SJSA1 (cell line): ENCODE measurements at places on chromosomes 4 and X. TPM values are rescaled to one million over a fixed set of nuclear protein-coding genes. Genes with fewer than 3 reads are reported as not detected.

Gene SLC26A1
- total RNA-seq: not detected in 2 replicates

DNA sequence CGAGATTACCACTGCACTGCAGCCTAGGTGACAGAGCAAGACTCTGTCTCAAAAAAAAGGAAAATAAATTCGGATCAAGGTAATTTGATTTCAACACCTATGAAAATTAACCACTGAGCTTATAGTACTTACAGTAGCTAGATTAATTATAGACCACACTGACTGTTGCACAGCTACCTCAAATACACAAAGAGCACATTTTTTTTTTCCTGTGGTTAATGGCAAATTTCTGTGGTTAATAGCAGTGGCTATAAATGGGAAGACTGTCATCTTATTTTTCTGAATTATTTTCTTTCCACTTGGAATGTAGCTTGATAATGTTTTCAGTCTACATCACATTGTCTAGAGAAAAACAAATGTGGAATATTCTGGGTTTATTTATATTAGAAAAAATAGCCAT is 1661.6 kb upstream of the PCDH7 start:
- DNase-seq: no peak

DNA sequence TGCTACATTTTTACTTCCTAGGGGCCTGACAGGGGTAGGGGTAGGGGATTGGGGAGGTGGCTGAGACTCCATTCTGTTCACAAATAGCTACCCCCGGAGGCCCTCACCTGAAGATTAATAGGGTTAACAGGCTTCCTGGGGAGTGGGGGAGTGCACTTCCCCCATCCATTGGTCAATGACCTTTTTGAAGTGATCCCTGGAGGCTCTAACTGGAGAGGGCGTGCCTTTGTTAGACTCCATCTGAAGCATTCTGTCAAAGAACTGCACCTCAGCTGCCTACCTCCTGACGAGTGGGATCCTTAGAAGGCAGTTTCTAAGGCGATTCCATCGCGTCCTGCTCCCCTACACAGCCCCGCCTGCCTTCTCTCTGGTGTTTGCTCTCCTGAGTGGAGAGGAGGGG is 10.0 kb upstream of the MTM1 start:
- no peak for DNase-seq

Gene TRMT10A
- 3.5 and 12.1 TPM in 2 replicates for total RNA-seq

Gene BRS3
- total RNA-seq: not detected in 2 replicates

GRCh38 chrX:49746306-49746705 is 50.5 kb upstream of the PAGE1 start:
- DNase-seq: no peak

Gene RENBP
- total RNA-seq: 0.11 TPM in 1 of 2 replicates, not detected in the other

GRCh38 chrX:8037593-8038348 is 110.6 kb upstream of the PNPLA4 start:
- no peak for DNase-seq

GRCh38 chr4:101103381-101104142 is 243.8 kb downstream of the PPP3CA start:
- no peak for DNase-seq

DNA sequence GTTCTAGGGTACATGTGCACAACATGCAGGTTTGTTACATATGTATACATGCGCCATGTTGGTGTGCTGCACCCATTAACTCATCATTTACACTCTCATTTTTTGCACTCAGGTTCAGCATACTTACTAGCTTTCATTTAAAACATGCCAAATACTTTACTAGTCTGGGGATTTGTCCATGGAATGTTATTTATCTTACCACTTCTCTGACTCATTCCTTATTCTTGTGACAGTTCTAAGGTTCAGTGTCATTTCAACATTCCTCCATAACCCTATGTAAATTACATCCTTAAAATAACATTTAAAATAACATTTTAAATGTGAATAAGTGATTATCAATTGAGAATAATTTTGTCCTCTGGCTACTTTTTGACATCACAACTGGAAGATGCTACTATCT is 19.5 kb upstream of the SYTL5 start:
- no peak for DNase-seq

DNA sequence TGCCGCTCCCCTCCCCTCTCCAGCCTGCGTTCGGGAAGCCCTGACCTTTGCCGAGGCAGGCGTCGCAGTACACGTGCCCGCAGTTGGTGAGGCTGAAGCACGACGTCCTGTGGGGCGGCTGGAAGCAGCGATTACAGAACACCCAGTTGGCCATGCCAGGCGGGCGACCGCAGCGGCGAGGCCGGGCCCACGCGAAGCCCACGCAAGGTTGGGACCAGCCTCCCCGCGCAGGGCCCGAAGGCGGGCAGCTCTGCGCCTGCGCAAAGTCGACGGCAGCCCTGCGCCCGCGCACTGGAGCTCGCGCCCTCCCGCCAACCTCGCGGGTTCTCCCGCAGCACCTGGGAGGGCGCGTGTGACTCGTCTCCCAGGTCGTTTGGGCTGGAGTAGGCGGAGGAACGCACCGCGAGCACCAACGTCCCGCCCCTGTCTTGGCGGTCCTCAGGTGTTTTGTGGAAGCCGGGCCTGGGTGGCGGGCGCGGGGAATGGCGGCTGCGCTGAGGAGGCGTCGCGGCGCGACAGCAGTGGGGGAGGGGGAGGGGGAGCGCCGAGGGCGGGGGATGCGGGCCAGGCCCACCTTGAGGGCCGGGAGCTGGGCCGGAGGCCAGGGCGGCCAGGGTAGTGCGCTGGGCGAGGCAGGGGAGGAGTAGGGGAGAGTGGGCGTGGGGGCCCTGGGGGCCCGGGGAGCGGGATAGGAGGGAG is at the start of gene RNF212:
Gene RNF212, minus strand, starts transcription at position 254 of the 699 bp plus-strand sequence. Its CDS starts 100 bp downstream, at position 154.
- no peak for DNase-seq

DNA sequence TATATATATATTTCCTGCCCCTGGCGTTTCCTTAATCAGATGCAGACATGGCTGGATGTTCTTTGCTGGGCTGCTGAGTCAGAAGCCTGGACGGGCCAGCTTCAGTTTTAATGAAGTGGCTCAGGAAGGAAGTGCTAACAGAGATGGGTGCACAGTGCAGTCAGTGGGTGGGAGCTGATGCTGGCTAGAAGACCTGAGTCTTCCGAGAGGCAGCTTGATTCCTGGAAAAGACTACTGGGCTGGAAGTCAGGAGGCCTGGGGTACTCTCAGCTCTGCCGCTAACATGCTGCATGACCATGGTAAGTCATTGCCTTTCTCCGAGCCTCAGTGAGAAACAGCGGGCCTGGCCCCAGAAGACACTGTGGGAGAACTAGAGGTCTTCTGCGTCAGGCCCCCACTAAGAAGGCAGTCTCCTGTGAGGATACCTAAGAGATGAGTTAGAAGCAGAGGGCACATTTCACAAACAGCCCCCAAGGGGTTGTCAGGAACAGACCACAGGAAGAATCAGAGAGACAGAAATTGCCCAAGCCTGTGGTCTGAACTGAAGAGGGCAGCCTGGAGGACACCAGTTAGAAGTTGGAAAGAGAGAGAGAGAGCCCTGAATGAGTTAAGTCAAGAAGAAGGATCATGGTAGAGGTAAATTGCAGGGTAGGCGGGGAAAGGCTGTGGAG is 8.3 kb upstream of the CD40LG start:
- no peak for DNase-seq

Gene ACOX3
- 18.9 and 21.2 TPM in 2 replicates for total RNA-seq

GRCh38 chrX:148958901-148959300 is 458.5 kb downstream of the AFF2 start:
- DNase-seq: no peak

Gene LRIT3
- not detected in 2 replicates for total RNA-seq

Gene MAOB
- total RNA-seq: not detected in 2 replicates

Gene TSPAN6
- 26.9 and 31.3 TPM in 2 replicates for total RNA-seq

DNA sequence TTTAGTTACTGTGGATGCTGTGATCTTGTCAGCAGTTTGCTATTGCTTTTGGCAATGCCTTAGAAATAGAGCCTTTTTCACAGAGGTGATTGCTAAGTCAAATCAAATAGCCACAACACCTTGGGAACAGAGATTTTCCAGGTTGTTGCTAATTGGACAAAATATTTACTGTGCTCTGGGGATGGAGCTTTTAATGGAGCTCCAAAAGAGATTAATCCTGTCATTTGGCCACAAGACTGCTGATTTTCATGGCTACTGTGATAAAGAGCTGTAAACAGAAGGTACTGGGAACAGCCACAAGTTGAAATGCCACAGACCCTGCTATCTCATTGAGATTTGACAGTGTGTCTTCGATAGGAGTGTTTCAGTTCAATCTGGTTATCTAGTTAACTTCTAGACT is 1715.2 kb upstream of the ADGRL3 start:
- DNase-seq: no peak

Gene HERC5
- total RNA-seq: 4.9 and 6.6 TPM in 2 replicates

DNA sequence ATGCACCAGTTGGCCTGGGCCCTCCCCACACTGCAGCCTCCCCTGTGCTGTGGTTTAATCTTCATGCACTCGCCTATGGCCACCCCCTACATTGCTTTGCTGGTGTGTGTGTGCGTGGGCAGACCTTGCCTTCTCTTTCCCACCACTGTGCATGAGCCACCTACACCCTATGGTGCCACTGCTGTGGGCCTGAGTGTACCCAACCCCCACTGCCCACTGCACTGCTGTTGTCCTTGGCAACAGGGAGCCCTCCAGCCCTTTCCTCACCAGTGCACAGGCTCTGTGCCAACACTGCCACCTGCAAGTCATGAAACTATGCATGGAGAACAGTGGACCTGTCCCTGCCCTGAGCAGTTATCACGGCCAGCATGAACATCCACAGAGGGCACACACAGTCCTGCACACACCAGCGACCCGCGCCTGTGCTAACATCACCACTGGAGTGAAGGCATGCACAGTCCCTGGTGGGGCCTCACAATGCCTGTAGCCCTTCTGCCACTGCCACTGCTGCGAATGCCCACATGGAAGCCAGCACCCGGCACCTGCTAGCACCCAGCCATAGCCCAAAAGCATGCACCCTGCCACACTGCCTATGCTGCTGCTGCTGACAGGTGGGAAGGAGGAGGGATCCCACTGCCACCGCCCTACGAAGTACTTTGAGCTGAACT is 237.8 kb upstream of the ARSJ start:
- no peak for DNase-seq

GRCh38 chr4:4755306-4755705 is 104.2 kb upstream of the MSX1 start:
- DNase-seq: no peak

DNA sequence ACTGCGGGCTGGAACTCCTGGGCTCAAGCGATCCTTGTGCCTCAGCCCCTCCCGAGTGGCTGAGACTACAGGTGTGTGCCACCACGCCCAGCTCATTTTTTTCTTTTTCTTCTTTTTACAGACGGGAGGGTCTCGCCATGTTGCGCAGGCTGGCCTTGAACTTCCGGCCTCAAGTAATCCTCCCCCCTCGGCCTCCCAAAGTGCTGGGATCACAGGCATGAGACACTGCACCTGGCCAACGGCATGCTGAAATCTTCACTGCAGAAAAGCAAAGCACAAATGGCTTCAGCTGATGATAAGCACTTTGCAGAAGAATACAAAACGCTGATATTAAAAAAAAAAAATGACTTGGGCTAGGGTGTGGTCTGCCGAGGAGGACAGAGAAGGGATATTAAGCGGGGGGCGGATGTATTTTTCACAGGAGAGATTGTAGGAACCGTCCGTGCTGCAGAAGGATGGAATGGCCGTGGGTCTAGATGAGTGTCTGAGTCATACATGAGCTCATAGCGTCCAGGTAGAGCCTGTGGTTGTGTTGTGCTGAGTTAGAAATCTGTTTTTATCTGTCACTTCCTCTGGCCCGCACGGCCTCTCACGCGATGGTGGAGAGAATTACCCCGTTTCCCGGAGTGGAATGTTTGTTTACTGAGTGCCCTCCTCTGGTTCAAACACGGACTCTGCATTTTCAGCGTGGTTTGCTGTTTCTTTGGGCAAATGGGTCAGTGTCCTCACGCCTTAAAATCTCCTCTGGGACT is 8.5 kb upstream of the AKAP17A start:
- peak; percentile 80 for DNase-seq

- DNase-seq: no peak
These were observed 246.6 kb downstream of the PARM1 start for GRCh38 chr4:75179510-75179909.

DNA sequence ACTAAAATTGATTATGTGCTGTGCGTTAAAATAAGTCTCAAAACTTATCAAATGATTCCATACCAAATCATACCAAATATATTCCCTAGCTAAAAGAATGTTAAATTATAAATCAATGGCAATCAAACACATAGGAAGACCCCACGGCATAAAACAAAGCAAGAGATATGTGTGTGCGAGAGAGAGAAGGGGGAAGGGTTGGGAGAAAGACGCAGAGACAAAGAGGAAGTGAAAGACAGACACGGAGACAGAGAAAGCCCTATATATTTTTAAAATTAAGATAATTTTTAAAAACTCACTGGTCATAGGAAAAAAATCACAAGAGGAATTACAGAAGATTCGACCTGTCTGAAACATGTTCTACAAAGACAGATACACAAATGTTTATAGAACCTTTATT is 371.4 kb downstream of the NLGN4X start:
- no peak for DNase-seq

DNA sequence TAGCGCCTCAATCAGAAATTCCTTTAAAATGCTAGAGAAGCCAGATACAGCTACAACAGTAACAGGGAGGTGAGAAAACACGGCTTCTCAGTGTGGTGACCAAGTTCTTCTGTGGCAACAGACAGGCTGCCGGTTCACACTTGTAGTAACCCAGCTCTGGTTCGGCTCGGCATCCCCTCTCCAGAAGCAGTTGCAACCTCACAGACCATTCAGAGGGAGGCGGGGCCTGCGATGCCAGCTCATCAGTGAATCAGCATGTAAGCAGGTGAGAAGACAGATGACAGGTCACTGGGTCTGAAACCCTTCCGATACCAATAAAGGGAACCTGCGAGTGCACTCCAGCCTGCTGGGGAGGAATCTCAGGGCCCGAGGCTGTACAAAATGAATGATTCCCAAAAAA is 251.0 kb downstream of the KCNIP4 start:
- no peak for DNase-seq

GRCh38 chrX:118839334-118839958 is 15.8 kb downstream of the ZCCHC12 start:
- peak; percentile 12 for DNase-seq

GRCh38 chr4:147965056-147965455 is 233.2 kb downstream of the ARHGAP10 start:
- DNase-seq: no peak

Gene CT45A3
- not detected in 2 replicates for total RNA-seq

DNA sequence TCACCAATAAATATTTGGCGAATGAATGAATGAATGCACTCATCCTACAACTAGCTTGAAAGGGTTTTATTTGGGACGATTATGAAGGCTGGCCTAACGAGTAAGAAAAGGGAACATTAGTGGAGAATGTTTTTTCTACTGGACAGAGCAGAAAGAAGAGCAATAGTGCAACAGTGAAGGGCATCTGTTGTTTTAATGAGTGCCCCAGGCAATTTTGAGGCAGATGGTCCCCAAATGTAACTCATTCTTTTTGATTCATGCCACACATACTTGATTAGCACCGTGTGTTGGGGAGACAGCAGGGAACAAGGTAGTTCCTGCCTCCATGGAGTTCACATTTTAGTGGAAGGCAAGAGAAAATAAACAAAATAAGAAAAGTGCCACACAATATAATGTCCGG is 22.7 kb upstream of the INTS6L start:
- DNase-seq: no peak

Gene FSTL5
- total RNA-seq: not detected in 2 replicates

Gene CNKSR2
- 0.47 TPM in 1 of 2 replicates, not detected in the other for total RNA-seq

DNA sequence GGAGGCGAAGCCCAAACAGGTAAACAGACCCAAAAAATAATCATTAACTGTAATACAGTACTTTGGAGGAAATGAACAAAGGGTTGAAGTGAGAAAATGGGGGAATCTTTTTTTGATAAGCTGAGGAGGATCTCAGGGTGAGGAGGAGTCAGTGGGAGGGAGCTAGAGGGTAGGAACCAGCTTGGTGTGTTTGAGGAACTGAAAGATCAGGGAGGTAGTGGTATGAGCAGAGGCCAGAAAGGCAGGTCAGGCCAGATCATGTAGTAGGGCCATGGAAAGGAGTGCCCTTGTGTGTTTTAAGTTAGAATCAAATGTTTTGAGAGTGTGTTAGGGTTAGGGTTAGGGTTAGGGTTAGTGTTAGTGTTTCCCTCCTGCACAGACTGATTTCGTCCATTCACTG is 48.8 kb downstream of the PPP2R2C start:
- DNase-seq: no peak
